T-cell (primary cell): ENCODE measurements at places on chromosomes 11 and 22.
A peak's percentile ranks its signal among the peaks of the same experiment; 100 is the strongest.

DNA sequence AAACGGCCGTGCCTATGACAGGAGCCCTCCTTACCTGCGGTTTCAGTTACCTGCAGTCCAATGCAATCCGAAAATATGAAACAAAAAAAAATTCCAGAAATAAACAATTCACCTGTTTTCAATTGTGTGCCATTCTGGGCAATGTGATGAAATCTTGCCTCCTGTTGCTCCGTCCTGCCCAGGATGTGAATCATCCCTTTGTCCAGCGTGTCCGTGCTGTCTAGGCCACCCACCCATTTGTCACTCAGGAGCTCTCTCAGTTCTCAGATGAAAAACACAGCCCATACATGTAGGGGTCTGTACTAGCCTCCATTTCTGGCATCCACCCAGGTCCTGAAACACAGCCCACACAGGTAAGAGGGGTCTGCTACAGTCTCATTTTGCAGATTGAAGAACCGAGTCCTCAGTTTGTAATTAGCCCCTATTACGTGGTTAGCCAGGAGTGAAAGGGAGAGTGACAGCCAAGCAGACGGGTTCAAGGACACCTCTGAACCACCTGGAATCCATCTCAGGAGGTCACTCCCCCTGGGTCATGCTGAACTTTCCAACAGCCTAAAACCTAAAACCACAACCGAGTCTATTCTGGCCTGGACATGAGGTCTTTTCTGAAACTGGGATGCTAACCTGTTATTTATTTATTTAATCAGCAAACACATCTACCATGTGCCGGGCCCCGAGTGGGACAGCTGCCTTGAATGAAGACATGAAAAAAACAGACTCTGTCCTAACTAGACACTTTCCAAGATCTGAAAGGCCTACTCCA, 317.2 kb downstream of the SHANK2 start:
- DNase-seq, result no peak

DNA sequence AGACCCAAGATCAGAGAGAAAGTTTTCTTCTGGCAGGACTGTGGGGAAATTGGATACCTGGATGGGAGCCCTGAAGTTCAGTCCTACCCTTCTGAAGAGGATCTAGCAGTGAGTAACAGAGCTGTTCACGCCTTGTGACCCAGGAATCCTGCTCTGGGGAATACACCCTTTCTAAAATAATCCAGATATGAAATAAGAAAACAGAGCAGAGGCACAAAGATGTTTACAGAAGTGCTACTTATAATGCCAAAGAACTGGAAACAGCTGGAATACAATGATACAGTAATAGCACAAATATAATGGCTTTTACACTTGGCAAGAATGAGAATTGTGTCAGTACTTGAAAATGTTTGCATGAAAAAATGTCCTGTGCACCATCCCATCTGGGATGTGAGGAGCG, 304.0 kb upstream of the NARS2 start:
- no peak for DNase-seq

DNA sequence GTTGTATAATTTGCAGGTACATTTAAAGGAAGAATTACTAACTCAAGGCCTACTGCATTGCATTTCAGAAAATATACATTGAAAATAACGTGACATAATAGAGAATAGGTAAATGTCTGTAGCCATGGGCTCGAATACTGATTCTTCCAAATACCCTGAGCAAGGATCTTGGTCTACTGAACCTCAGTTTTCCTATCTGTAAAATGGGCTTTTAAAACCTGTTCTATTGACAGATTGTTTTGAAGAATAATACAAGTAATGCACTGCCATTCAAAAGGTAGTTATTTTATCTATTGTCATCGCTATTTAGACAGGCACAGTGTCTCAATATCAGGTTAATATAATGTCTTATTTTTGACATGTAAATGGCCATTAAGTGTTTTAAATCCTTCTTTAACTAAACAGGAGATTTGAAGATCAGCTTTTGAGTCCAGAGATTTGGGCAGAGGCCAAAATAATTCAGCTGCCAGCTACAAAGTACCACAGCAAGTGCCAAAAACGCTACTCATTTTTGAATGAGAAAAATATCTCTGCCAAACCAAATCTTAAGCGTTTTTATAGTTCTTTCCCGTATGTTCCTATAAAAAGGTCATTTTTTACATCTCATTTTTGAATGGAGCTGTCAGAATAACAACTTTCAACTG, 56.7 kb downstream of the CTSC start:
- no peak for DNase-seq

GRCh38 chr11:103935219-103935618, 101.2 kb upstream of the DDI1 start:
- no peak for DNase-seq

DNA sequence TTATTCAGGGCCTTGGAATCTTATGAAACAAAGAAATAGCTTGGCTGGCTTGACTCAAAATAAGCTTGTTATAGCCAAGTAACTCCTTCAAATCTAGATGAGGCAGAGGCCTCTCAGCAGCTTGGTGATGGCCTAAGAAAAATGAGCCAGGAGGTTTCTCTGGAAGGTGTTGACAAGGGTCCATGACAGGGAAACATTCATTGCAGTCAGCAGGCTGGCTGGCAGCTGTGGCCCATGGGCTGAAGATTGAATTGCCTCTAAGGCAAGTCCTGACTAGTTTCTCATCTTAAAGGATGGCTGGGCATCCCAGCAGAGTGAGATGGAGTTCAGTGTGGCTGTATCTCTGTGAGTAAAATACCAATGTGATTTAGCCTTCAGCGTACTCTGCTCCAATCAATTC, 441.0 kb downstream of the NELL1 start:
- no peak for DNase-seq

GRCh38 chr11:60982184-60982583, 10.7 kb downstream of the CD6 start:
- no peak for DNase-seq

- DNase-seq, result peak; percentile 37
Observed at GRCh38 chr11:61955422-61956135, 5.4 kb downstream of the BEST1 start.
